ENCODE measurements at places on chromosomes 7 and 10.

DNA sequence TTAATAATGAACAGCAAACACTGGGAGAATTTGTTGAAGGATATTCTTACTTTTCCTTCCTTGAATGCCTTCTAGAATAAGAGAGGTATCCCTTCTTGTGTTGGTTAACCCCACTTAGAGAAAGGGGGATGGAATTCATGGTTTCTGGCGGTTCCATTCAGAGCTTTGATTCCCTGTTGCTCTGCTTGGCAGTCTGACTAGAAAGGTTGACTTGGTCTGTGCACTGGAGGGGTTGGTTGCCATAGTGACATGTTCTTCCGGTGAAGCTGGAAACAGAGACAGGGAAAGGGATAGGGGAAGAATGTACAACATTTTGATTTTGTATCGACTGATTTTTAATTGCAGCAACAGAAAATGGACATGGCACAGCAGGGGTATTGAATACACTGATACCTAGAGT is 2.5 kb downstream of the TMEM178B start:
- no peak for DNase-seq

DNA sequence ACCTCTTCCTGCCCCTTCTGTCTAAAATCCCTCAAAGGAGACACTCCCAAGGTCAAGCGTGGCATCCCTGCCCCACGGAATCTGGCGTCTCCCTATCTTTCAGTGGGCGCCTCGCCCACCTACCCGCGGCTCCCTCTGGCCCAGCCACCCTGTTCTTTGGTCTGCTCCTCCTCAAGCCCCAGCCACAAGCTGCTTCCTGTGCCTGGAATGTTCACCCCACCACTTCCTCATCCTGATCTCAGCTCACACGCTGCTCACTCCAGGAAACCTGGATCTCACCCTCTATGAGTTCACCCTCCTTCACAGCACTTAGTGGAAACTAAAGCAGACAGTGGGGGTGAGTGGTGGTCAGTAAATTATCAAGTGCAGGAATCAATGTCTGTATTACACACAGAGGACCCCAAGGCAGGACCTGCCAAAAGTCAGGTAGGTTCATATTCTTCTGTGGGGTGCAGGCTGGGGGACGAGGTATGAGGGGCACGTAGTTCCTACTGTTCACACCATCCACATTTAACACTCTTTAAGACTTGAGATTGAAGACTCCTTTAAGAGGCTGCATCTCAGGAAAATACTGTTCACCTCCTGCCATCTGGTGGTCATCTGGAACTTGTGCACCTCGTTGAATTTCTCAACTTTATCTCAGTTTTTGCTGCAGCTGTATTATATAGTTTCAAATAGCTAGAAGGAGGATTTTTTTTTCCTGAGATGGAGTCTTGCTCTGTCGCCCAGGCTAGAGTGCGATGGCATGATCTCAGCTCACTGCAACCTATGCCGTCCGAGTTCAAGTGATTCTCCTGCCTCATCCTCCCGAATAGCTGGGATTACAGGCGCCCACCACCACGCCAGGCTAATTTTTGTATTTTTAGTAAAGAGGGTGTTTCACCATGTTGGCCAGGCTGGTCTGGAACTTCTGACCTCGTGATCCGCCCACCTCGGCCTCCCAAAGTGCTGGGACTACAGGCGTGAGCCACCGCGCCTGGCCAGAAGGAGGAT is 166.6 kb downstream of the ARHGAP21 start:
- DNase-seq: peak; percentile 84

GRCh38 chr7:139972029-139972428 is 90.7 kb downstream of the PARP12 start:
- DNase-seq: no peak

DNA sequence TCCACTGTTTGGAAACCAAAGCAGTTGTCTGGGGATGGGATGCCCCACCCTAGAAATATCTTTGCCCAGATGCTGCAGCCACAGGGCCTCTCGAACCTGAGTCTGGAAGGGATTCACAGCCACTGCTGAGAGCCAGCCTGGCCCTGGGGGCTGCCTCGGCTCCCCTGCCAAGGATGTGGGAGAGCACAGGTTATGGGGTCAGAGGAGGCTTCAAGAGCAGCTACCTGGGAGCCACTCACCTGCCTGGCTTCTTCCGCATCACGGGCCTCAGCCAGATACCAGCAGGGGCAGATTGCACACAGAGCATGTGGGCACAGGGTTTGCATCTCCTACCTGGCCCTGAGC is 5.4 kb upstream of the PWWP2B start:
- DNase-seq: no peak

- no peak for DNase-seq
These were observed 9.3 kb downstream of the LZTS2 start for GRCh38 chr10:101008823-101009423.

- no peak for DNase-seq
These were observed 5.7 kb downstream of the UPK3B start for GRCh38 chr7:76515999-76516443.

DNA sequence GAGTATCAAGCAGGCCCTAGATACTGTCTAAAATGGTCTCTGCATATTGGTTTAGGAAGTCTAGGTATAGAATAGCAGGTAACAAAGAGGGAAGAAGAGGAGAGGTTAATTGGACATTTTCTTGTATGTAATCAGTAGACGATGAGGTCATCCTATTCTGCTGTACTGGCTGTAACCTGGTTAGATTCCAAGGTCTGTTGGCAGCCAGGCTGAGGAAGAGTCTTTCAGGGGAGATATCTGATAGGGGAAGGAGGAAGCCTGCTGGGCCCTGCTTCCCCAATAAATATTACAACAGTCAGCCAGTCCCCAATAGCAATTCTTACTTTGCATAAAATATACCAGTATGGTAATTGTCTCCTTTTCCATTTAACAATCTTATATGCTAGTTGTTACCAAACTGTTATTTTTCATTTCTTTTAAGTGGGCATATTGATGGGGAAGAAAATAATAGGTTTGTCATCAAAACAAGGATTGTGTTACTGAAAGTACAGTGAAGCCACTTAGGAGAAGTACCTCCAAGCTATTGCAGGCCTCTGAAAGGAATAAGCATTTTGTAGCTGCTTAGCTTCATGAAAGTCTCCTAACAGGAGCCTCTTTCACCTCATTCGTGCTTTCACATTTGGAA is 186.4 kb downstream of the LRRC4 start:
- DNase-seq: peak; percentile 69

Data from fibroblast of lung (primary cell).